ENCODE measurements at places on chromosomes 1 and 21.

- no peak for DNase-seq
These were observed 35.6 kb upstream of the ECE1 start for GRCh38 chr1:21325731-21326387.

- no peak for DNase-seq
These were observed 36.7 kb downstream of the NPHP4 start for GRCh38 chr1:5955479-5955977.

- DNase-seq, result peak; percentile 81
These were observed 101.6 kb downstream of the ZMYM4 start for GRCh38 chr1:35369922-35370671.

GRCh38 chr1:10968411-10968826 lies 44.0 kb upstream of the TARDBP start:
- no peak for DNase-seq

GRCh38 chr1:211551638-211552460 lies 27.1 kb downstream of the SLC30A1 start:
- DNase-seq, result peak; percentile 62

DNA sequence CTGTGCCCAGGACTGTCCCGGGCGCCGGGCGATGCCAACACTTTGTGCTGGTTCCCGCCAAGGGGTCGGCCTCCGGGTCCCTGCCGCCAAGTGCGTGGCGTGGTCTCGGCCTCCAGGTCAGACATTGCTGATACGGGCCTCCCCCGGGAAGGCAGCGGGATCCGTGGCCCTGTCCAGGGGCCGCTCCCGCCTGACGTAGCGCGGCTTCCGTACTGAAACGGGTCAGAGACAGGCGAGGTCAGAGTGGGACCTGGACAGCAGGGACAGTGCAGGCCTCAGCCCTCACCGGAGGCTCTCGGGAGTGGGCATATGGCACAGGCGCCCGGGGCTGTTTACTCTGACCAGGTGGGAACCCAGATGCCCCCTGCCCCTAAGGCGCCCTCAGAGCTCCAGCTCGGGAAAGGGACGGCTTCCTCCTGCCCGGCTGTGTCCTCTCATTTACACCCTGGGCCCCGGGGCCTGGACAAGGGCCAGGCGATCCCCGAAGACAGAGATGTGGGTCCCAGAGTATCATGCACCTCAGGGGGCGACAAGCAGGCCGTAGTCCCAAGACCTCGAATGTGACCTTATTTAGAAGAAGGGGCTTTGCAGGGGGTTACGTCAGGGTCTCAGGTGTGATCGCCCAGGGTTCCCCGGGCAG lies 8.8 kb upstream of the RNF223 start:
- DNase-seq, result no peak

- DNase-seq, result peak; percentile 49
These were observed 87.1 kb downstream of the GPR88 start for GRCh38 chr1:100624886-100625610.

DNA sequence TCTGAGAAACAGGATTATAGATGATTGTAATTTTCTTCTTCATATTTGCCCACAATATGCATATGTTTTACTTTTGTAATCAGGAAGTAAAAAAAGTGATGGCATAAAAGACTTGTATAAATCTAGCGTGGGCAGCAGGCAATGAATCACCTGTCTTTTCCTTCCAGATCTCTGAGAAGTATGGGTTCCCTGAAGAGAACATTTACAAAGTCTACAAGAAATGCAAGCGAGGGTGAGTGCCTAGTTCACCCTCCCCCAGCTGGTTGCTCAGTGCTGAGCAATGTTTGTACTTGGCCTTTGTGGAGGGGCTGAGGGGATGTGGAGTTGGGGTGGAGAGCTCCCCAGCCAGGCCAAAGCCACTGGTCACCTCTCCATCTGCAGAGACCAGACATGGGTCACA lies 30.7 kb downstream of the GRHL3 start:
- no peak for DNase-seq

GRCh38 chr1:162080472-162081015 lies 11.1 kb downstream of the NOS1AP start:
- DNase-seq, result no peak

DNA sequence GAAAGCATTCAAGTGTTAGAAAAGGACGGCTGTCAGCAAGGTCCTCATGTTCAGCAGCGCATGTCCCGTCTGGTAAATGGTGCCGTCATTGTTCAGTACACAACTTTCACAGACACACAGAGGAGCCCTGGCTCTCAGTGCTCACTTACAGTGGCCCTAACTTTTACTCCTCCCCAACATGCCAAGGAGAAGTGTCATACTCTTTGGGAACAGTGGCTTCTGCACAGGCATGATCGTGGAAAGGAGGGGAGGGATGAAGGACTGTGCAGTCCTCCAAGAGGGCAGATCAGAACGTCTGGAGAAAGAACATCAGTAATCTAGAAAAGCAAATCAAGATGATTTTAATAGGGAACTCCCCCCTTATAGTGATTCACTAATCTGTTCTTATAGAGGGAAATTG lies 3.8 kb upstream of the GRHL3 start:
- no peak for DNase-seq

DNA sequence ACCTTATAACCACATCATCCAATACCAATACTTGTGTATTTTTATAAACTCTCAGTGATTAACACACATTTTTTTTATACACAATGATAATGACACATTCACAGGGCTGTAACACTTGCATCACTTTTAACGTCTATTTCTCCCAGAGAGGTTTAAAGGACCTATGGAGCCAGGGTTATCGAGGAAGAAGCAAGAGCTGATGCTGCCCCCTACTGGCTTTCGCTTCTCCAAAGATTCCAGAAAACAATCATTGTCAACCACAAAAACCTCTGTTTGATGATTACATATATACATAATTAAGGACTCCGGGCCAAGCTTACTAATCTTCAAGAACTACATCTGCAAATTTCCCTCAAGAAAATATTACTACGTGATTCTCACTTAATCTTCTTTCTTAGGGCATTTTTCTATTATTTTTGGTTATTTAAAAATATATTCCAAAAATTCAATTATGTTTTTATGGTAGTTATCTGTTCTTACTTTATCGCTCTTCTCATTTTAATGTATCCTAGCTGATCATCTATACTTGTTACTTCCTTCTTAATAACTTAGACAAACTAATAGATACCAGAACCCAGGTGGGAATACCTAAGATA lies 214.5 kb downstream of the VAV3 start:
- DNase-seq, result peak; percentile 80

GRCh38 chr1:168112673-168113305 lies 23.9 kb downstream of the GPR161 start:
- DNase-seq, result peak; percentile 71

- DNase-seq, result no peak
These were observed 133.9 kb downstream of the LMX1A start for GRCh38 chr1:165222580-165222979.

- no peak for DNase-seq
These were observed 75.2 kb downstream of the AXDND1 start for GRCh38 chr1:179440971-179441370.

GRCh38 chr1:151924691-151925587 lies 15.6 kb upstream of the THEM4 start:
- no peak for DNase-seq

DNA sequence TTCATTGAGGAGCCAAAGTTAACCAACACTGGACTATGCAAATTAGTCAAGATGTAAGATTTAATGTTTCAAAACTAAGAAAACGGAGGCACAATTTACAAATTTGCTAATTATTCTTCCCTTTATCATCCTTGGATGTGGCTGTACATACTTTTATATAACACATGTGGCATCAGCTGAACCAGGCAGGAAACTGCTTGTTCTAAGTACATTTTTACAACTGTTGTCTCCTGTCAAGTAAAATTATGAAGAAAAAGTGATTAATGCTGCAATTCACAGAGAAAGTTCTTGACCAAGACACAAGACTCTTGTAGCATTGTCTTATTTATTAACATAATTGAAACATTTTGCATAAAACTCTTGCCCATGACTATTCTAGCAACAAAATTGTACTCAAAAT lies 61.9 kb downstream of the LAMC2 start:
- no peak for DNase-seq

GRCh38 chr1:178294654-178295053 lies 200.8 kb downstream of the RASAL2 start:
- DNase-seq, result no peak

DNA sequence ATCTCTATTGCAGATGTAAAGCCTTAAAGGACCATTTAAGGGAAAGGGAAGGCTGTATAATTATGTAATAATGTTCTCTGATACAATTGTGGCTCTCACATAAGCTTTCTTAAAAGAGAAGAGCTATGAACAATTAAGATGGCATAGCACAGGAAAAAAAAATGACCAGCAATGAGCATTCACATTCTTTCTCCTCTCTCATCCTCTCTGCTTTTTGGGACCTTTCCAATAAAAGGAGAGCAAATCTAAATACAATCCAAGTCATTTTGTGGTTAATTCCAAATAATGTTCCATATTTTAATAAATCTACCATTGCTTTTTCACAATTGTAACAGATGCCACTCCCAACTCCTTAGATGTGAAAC lies 23.5 kb downstream of the SMYD3 start:
- peak; percentile 24 for DNase-seq

GRCh38 chr21:28342212-28342810 lies 650.4 kb downstream of the LTN1 start:
- peak; percentile 86 for DNase-seq

DNA sequence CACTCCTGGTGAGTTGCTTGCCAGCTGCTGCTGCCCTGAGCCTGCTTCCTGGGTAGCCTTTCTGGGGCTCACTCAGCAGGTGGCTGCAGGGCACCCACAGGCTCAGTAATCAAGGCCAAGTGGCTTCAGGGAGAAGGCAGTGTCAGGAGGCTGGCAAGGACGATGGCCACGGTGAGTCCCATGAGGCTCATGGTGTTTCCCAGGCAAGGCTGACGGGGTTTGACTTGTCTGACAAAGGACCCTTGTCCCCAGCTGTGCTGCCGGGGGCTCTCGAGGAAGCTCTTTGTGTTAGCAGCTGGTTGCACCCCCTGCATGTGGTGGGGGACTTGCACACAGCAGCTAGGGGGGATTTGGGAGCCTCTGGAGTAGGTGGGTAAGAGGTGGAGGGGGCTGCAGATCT lies 190.5 kb upstream of the C1orf174 start:
- no peak for DNase-seq

- DNase-seq, result no peak
These were observed 38.5 kb upstream of the PRDX6 start for GRCh38 chr1:173438675-173439074.

GRCh38 chr1:193184776-193185175 lies 1.6 kb downstream of the B3GALT2 start:
- no peak for DNase-seq

GRCh38 chr1:176460544-176461336 lies 2.2 kb upstream of the PAPPA2 start:
- DNase-seq, result no peak

- no peak for DNase-seq
These were observed 2.3 kb upstream of the CLSTN1 start for GRCh38 chr1:9826087-9826486.
